ENCODE measurements at places on chromosomes 7 and 10.

DNA sequence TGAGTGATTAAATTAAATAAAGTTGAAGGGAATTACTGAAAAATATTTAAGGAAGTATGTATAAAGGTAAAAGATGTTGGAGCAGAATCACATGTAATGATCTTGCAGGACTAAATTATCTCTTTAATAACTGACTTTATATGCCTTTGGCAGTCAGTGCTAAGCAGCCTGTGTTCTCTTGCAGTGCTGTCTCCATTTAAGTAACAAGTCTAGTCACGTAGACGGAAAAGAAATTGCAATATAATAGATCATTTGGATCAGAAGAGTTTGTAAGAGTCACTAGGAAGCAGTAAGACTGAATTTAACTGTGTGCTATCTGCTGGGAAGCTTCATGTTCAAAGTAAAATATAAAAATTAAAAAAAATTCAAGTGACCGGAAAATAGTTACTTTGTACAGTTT lies 21.4 kb downstream of the BZW2 start:
- DNase-seq, result no peak

GRCh38 chr10:35364808-35365207 lies 28.5 kb downstream of the CCNY start:
- DNase-seq, result no peak

- DNase-seq, result no peak
Observed at GRCh38 chr7:143334244-143334643, 18.3 kb downstream of the CLCN1 start.

DNA sequence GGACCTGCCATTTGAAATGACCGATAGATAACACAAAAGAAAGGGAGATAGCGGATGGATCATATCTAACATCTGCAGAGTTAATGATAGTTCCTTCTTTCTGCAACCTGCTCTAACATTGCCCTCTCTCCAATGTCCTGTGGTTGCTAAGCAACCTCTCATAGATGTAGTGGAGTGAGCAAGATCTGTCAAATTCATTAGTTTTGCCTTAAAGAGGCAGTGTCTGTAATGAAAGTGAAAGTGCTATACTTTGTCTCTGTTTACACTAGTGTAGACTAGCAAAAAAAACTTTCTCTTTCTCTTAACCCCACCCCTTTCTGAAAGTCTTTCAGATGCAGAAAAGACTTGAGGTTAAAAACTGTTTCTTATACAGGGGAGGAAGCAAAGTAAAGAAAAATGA lies 1196.9 kb downstream of the SORCS3 start:
- DNase-seq, result no peak

GRCh38 chr10:35569111-35569707 lies 35.9 kb upstream of the GJD4 start:
- DNase-seq, result no peak

DNA sequence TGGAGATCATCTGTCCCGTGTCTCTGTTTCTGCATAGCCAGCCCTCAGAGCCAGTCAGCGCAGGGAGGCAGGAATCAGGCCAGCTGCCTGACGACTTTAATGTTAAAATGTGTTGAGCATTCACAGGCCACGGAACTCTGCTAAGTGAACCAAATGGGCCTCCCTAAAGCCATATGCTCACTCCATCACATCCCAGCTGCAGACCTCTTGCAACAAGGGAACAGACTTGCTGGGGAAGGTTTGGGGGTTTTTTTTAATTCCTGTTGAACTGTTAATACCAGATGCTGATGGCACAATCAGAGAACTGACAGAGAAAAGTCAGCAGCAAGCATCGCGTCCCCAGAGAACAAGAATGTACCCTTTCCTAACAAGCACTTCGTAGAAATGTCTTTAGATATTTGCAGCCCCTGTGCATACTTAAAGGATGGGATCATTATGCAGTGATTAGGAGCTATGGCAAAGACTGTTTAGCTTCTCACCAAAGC lies 900.4 kb upstream of the AUTS2 start:
- DNase-seq, result no peak
